ENCODE measurements at places on chromosomes 7 and 10. TPM values are rescaled to one million over a fixed set of nuclear protein-coding genes. Genes with fewer than 3 reads are reported as not detected.

The HOXA7 gene
- not detected for total RNA-seq

The GPER1 gene
- 6.0 TPM for total RNA-seq

The CASP2 gene
- 9.6 TPM for total RNA-seq

The GPR146 gene
- 1.2 TPM for total RNA-seq

The AKR1C3 gene
- total RNA-seq = 41.5 TPM

The PDE1C gene
- 63.1 TPM for total RNA-seq

The HNRNPF gene
- 200 TPM for total RNA-seq

The CYP2C18 gene
- total RNA-seq = not detected

The SPDYE8 gene
- total RNA-seq = not detected

The LDB1 gene
- total RNA-seq = 90.1 TPM

The CD36 gene
- total RNA-seq = 8.9 TPM

The SRRT gene
- 39.8 TPM for total RNA-seq

The CYP3A4 gene
- not detected for total RNA-seq

The NRF1 gene
- total RNA-seq = 17.4 TPM

The SYT15B gene
- not detected for total RNA-seq

The IL6 gene
- total RNA-seq = 20.2 TPM

The SPDYE1 gene
- total RNA-seq = not detected

The PFKFB3 gene
- total RNA-seq = 103 TPM

The KAZALD1 gene
- total RNA-seq = 9.7 TPM

The DNAJC12 gene
- 1.1 TPM for total RNA-seq

The CCL24 gene
- not detected for total RNA-seq

The VPS50 gene
- 36.0 TPM for total RNA-seq

The CRTAC1 gene
- not detected for total RNA-seq

The HABP2 gene
- total RNA-seq = not detected

The CALHM3 gene
- total RNA-seq = not detected

The LBX1 gene
- total RNA-seq = not detected

The CLEC2L gene
- total RNA-seq = not detected

Data from hair follicle dermal papilla cell (primary cell).